ENCODE measurements at places on chromosomes 12 and 14.

DNA sequence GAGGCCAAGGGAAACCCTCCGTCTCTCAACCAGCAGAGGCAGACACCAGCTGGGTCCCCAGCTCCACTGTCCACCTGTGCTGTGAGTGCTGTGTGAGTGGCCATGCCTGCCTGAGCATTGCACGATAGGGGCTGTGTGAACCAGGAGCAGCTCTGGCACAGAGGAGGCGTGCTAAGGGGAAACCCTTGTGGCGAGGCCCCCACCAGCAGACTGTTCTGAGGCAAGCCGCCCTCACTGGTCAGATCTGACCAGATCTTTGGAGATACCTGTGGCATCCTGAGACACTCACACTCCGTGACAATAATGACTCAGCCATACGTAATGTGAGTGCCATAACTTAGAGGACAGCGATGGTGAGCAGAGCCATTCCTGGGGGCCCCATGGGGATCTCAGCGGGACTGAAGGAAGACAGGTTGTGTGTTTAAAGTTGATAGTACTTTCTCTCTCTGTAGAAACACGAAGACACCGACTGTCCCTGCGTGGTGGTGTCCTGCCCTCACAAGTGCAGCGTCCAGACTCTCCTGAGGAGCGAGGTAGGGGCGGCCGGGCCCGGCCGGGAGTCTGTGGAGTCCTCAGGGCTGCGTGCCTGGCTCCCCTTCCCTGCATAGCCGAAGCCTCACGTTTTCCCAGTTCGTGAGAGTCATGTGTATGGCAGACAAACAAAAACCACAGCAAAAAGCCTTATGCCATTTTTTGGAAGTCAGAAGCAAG lies 36.6 kb upstream of the AMN start:
- DNase-seq = no peak
- H3K4me3 ChIP-seq = no peak overlapping the region
- peaks cover 44% of the 10 kb centered on the region for H3K36me3 ChIP-seq
- H3K27me3 ChIP-seq = no peaks in the 10 kb centered on the region

- H3K27ac ChIP-seq = no peak overlapping the region
- peaks cover 17% of the 10 kb centered on the region for H3K36me3 ChIP-seq
- DNase-seq = no peak
- no peaks in the 10 kb centered on the region for H3K4me1 ChIP-seq
- no peaks in the 10 kb centered on the region for H3K27me3 ChIP-seq
- no peak overlapping the region for H3K4me3 ChIP-seq
Observed at GRCh38 chr14:36293824-36294223, 26.6 kb downstream of the MBIP start.

DNA sequence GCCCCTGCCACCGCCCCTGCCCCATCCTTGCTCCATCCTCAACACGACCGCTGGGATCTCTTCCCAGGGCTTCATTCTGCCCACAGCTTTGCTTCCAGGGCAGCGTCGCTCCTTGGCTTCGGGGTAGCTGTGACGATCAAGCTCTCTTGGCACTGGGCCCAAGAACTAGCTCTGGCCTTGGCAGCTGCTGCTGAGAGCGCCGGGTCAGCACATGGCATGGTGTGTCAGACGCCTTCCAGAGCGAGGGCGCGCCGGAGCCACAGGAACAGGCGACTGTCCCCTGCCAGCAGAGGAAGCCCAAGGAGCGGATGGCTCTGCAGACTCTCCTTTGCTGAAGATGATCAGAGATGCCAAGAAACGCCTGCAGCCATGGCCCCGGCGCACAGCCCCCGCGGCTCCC lies 15.9 kb downstream of the RAB35 start:
- H3K4me1 ChIP-seq = peaks cover 30% of the 10 kb centered on the region
- DNase-seq = no peak
- peak overlapping the region; percentile 94 for H3K27ac ChIP-seq
- H3K4me3 ChIP-seq = no peak overlapping the region

DNA sequence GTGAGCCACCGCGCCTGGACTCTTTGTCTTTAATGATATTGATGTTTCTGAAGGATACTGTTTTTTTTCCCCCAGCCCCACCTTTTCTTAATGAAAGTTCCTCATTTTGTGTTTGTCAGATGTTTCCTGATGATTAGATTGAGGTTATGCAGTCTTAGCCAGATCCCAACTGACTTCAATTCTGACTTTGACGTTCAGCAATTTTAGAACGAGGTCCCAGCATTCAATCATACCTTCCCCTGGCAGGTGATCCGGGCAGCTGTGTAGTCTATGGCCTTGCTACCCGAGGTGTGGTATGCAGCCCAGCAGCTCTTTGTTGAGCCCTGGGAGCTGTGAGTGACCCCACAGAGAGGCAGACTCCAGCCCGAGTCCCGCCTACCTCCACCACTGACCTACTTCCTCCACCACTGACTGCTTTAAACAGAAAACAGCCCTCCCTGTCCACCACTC lies 82.7 kb downstream of the LGMN start:
- peak overlapping the region; percentile 32 for H3K27ac ChIP-seq
- no peak overlapping the region for H3K4me3 ChIP-seq
- H3K27me3 ChIP-seq = no peaks in the 10 kb centered on the region
- peaks cover 44% of the 10 kb centered on the region for H3K36me3 ChIP-seq

- no peaks in the 10 kb centered on the region for H3K4me1 ChIP-seq
- H3K27me3 ChIP-seq = peaks cover 15% of the 10 kb centered on the region
- no peaks in the 10 kb centered on the region for H3K36me3 ChIP-seq
Observed at GRCh38 chr14:55240526-55241178, 30.6 kb upstream of the FBXO34 start.

- no peak overlapping the region for H3K4me3 ChIP-seq
- no peaks in the 10 kb centered on the region for H3K4me1 ChIP-seq
- H3K36me3 ChIP-seq = no peaks in the 10 kb centered on the region
- no peaks in the 10 kb centered on the region for H3K27me3 ChIP-seq
- H3K27ac ChIP-seq = no peak overlapping the region
- DNase-seq = no peak
Observed at GRCh38 chr12:2409656-2410265, 357.0 kb downstream of the CACNA1C start.

DNA sequence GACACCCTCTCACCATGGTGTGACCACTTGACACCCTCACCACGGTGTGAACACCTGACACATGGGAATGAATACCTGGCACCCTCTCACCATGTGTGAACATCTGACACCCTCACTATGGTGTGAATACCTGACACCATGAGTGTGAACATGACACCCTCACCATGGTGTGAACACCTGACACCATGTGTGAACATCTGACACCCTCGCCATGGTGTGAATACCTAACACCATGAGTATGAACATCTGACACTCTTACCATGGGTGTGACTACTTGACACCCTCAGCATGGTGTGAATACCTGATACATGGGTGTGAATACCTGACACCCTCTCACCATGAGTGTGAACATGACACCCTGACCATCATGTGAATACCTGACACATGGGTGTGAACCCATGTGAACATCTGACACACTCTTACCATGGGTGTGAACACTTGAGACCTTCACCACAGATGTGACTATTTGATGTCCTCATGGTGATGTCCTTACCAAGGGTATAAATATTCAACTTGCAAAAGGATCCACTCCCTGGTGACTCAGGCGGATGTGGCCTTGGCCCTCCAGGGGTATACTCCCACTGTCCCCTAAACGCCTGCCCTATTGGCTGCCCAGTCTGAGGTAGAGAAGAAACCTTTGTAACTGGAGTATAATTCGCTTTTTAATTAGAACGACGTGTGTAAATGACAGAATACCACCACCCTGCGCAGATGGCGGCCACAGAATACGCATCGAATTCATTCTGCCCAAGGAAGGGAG lies 29.1 kb downstream of the RFLNA start:
- no peaks in the 10 kb centered on the region for H3K27me3 ChIP-seq
- H3K4me3 ChIP-seq = no peak overlapping the region
- peak; percentile 28 for DNase-seq
- H3K36me3 ChIP-seq = peaks cover 31% of the 10 kb centered on the region
- no peaks in the 10 kb centered on the region for H3K4me1 ChIP-seq
- H3K27ac ChIP-seq = no peak overlapping the region

DNA sequence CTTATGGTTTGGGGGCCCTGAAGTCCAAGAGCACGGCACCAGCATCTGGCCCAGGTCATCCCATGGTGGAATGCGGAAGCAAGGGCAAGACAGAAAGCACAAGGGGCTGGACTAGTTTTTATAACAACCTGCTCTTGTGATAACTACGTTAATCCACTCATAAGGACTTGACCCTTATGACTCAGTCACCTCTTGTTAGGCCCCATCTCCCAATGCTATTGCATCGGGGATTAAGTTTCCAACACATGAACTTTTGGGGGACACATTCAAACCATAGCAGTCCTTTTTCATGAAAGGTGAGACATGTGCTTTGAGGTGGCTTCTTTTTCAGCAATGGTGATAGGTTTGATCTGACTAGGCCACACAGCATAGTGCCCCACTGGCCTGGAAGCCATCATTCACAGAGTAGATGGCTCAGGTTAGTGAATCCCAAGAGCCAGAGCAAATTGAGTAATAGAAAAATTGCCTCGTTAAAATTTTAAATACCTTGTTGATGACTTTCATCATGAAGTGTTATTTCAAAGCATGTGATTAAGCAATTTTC lies 12.1 kb downstream of the FRMD6 start:
- H3K4me1 ChIP-seq = no peaks in the 10 kb centered on the region
- no peak overlapping the region for H3K27ac ChIP-seq
- H3K4me3 ChIP-seq = no peak overlapping the region
- H3K36me3 ChIP-seq = no peaks in the 10 kb centered on the region
- H3K27me3 ChIP-seq = peaks cover 19% of the 10 kb centered on the region

DNA sequence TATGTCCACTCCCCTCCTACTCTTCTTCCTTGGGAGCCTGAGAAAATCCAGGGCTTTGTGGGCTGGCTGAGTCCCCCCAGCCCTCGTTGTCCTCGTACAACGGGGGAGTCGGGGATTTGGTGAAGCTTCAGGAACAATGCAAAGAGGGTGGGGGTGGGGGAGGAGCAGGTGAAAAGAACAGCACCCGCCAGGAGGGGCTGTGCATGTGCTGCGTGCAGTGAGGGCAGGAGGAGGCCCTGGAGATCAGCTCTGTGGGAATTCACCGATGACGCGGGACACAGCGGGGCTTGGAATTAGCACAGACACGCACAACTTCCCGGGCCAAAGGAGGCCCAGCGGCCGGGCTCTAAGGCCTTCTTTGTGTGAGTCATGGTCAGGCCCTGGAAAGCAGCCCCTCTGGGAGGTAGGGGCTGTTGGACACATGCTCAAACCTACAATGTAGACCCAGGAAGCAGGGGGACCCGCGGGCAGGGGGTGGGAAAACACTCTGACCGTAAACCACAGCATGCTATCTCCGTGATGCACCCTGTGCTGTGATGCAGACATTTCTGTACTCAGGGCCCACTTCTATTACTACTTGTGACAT lies 32.8 kb downstream of the RBM19 start:
- no peak overlapping the region for H3K27ac ChIP-seq
- peaks cover 32% of the 10 kb centered on the region for H3K36me3 ChIP-seq
- H3K4me1 ChIP-seq = peaks cover 34% of the 10 kb centered on the region
- H3K4me3 ChIP-seq = no peak overlapping the region

DNA sequence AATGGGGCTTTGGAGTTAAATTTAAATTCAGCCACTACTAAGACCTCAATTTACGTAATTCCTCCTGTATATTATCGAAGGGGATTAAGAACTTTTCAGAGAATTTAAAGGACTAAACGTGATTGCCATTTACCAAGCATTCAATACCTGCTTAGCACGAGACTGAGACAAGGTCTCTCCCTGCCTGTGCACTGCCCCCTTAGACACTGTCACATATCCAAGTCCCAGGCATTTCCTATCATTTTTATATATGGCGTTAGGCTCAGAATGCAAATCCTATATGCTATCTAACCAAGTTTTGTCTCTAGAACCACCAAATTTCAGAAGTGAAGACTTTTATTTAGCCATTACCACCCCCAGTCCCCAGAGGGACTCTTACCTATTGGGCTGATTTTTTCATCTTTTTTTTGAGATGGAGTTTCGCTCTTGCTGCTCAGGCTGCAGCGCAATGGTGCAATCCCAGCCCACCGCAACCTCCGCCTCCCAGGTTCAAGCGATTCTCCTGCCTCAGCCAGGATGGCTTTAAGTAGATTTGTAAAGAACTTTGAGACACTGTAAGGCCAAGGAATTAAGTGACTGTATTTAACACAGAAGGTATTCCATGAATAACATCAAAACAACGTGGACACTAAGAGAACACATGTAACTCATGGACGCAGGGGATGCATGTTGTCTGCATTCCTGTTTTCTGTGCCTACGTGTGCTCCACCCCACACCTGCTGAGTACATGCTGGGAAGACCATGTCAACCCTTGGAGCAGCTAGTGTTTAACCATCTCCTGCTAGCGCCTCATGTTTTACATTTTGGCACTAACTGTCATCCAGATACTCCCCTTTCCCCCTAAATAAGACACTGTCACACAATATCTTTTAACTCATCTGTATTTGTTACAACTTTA lies 6.4 kb downstream of the HSP90AA1 start:
- H3K27me3 ChIP-seq = no peaks in the 10 kb centered on the region
- H3K4me3 ChIP-seq = no peak overlapping the region
- H3K36me3 ChIP-seq = peaks cover 74% of the 10 kb centered on the region
- H3K4me1 ChIP-seq = peaks cover 45% of the 10 kb centered on the region
- DNase-seq = no peak

DNA sequence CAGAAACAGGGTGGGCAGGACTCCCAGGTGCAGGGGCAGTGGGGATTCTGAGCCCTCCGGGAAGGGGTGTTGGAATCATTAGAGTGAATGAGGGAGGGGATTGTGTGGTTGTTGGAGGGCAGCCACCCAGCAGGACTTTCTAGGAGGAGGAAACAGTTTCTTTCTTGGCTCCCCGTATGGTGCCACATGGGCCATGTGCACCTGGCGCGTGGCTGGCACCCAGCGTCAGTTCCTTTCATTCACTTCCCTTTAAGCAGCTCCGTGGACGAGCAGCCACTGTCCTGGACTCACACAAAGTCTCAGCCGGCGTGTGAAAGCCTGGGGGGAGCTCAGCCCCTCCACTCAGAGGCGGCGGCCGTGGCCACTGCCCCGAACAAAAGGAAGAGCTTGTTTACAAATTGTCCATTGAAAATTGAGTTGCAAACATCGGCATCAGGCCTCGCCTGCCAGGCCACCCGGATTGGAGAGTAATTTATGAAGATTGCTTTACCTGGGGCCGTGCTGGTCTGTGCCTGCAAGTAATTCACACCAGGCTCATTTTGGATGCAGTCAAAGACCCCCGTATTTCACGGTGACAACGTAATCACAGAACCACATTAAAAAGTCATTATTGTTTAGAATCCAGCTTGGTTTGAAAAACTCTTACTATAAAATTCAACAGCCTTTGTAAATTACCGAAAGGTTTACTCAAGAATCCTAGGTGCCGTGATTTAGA lies 101.7 kb upstream of the C14orf180 start:
- H3K4me3 ChIP-seq = no peak overlapping the region
- H3K27ac ChIP-seq = no peak overlapping the region
- no peak for DNase-seq
- H3K36me3 ChIP-seq = no peaks in the 10 kb centered on the region

- no peak overlapping the region for H3K27ac ChIP-seq
- H3K4me1 ChIP-seq = no peaks in the 10 kb centered on the region
- DNase-seq = no peak
- no peaks in the 10 kb centered on the region for H3K27me3 ChIP-seq
- no peak overlapping the region for H3K4me3 ChIP-seq
- no peaks in the 10 kb centered on the region for H3K36me3 ChIP-seq
Observed at GRCh38 chr14:53528185-53528671, 375.1 kb upstream of the DDHD1 start.

GRCh38 chr12:81083018-81083417 lies 5.1 kb downstream of the ACSS3 start:
- H3K4me1 ChIP-seq = no peaks in the 10 kb centered on the region
- H3K27me3 ChIP-seq = no peaks in the 10 kb centered on the region
- H3K4me3 ChIP-seq = no peak overlapping the region
- no peaks in the 10 kb centered on the region for H3K36me3 ChIP-seq
- no peak overlapping the region for H3K27ac ChIP-seq
